IPS-NIHi11 (cell line): ENCODE measurements at places on chromosomes 5 and 9.

GRCh38 chr9:88538311-88539085 is 3.5 kb downstream of the NXNL2 start:
- no peak for DNase-seq

- no peak for DNase-seq
Measured at GRCh38 chr5:99955006-99955405, 580.2 kb upstream of the FAM174A start.

DNA sequence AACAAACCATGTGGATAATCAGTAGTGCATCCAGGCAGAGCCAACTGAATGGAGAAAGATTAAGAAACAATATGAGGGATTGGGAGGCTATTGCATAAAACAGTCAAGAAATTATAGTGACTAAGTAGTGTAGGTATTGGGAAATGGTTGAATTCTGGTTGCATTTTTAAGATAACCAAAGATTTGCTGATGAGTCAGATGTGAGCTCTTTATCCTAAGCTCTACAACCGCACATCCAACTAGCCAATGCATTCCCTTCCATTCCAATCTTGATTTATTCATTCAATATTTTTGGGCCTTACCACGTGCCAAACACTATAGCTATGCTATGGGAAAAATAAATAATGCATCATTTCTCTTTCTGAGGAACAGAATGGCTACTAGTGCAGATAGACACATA is 524.5 kb upstream of the RGMB start:
- no peak for DNase-seq

- no peak for DNase-seq
Measured at GRCh38 chr5:136155761-136156160, 23.1 kb downstream of the SMAD5 start.
